ENCODE measurements at places on chromosomes 11 and 22.

- no peak for DNase-seq
Measured at GRCh38 chr11:37394236-37394870, 796.3 kb upstream of the RAG2 start.

GRCh38 chr22:47563406-47564157, 801.1 kb downstream of the TBC1D22A start:
- no peak for DNase-seq

- no peak for DNase-seq
Measured at GRCh38 chr22:44516841-44517240, 18.8 kb upstream of the RTL6 start.

- no peak for DNase-seq
Measured at GRCh38 chr11:1350086-1350725, 39.5 kb upstream of the BRSK2 start.

DNA sequence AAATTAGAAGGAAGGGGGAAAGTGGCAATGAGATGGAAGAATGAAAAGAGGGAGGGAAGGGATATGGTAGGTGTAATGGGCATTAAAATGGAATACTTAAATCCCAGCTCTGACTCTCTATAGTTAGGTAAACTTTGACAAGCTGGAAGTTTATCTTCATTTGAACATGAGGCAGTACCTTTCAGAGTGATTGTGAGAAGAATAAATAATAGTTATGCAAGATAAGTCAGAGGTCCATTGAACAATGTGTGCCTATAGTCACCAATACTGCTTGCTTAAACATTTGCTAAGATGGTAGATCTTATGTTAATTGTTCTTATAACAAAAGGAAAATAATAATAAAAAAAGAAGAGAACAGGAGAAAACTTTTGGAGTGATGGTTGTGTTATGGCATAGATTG, 545.8 kb upstream of the CCDC90B start:
- DNase-seq = no peak

DNA sequence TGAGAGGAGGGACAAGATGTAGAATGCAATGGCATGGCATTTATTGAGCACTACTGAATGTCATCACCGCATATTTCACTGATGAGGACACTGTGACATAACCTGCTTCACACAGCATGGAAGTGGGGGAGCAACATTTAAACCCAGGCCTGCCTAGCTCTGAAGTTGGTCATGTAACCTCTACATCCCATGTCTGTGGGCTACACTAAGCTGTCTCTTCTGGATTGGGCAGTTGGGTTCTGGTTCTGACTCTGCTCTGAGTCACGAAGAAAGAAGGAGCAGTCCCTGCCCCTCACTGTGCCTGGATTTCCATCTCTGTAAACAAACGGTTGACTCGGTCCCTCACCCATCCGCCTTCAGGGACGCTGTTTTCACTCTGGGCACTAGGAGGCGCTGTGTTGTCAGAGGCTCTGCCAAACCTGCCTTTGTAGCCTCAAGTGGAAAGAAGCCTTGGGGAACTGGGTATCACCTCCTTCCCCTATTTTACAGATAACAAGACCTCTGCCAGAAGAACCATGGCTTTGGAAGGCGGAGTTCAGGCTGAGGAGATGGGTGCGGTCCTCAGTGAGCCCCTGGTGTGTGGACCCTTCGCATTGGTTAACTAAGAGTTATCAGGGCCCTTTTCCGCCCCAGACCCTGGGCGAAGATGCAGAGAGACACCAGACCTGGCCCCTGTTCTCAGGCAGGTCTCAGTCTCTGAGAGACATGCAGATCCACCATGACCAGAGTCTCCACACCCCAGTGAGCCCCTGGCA, 12.7 kb upstream of the ARHGEF17 start:
- DNase-seq = peak; percentile 92

DNA sequence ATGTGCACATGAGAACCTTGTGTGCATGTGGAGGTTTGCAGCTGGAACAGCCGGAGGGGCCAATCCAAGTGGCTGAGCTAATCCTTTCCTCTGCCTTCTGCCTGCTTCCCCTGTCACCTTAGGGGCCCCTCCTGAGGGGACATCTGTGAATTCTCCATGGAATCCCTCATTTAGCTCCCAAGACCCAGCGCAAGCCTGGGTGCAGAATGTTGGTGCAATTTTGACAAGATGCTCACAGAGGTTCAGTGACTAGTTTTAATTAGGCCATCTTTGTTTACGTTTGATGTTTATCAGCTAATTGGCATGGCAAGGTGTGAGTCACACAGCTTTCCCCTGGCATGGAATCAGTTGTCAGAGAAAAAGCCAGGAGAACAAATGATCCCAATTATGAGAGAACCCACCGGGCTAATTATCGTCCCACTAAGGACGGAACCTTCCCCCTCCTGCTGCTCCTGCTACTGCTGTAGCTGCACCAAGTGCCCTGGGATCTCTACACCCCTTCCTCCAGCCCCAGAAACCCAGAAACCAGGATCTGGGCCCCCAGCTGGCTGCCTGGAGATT, 63.6 kb upstream of the PAX6 start:
- no peak for DNase-seq

DNA sequence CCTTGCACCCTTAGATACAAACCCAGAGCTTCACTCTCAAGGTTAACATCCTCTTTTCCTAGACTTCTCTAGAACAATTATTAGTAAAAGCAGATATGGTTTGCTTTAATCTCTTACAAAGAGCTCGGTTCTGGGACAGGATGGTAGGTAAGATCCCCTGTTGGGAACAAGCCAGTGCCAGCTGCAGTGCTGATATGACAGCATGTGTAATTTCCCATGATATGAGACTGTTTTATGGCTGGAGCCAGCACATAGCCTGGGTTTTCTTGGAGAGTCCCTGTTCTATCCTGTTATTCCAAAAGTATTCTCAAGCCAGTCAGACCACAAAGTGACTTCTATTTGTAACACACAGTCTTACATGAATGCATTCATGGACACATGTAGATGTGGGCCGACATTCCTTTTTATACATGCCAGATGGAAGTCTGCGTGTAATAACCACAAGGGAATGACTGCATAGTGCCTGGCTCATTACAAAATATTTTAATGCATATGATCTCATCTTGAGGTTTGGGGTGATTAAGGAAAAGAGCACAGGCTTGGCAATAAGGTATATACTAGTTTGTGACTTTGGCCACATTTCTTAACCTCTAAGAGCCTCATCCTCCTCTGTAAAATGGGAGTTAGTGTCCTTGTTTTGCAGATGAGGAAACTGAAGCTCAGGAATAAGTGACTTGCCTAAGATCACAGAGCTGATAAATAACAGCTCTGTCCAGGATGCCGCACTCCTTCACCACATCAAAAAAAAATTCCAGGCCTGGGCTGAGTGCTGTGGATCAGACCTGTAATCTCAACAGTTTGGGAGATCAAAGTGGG, 21.8 kb downstream of the CLMP start:
- peak; percentile 98 for DNase-seq

- DNase-seq = no peak
Measured at GRCh38 chr11:133844217-133844616, 1.1 kb downstream of the SPATA19 start.

DNA sequence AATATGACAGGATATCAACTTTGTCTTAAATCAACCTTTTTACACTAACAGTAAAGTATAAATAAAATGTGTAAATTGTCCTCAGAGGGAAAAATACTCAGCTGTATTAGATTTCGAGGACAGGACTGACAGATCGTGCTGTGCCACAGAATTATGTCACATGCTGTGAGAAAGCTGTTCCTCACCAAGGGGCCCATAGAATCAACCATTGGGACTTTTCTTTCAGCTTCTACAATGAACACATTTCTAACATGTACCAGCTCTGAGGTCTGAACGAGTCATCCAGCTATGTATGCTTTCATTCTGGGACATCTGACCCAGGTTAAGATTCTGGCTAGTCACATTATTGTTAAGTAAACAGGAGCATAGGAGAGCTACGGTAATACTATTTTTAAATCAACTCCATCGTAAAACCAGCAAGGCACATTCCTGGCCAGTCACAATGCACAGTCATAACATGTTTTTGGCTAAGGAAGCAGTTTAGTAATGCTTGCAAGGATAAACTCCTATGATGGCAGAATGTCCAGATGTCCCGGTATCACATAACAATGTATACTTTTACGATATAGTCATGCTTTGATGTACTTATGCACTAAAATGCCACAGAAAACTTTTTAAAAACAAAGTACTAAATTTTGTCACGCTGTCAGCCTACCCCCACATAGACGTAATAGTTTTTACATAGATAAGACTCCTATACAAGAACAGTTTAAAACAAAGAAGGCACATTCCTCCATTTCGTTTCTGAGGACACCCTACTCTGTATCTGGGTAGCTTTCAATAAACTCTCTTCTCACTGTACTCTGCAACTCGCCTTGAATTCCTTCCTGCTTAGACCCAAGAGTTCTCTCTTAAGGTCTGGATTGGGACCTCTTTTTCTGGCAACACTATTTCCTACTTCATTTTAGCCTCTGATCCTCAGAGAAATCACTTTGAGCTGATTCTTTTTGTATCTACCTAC, 27.4 kb downstream of the ZNF214 start:
- DNase-seq = peak; percentile 84

GRCh38 chr11:111911563-111912401, at the start of gene CRYAB:
CRYAB (minus strand) TSS chr11:111911770; CDS start chr11:111911724, 46 bp downstream.
- DNase-seq = peak; percentile 100

- no peak for DNase-seq
Measured at GRCh38 chr11:116510166-116510565, 262.6 kb downstream of the BUD13 start.

GRCh38 chr11:112656772-112657428, 304.3 kb upstream of the NCAM1 start:
- DNase-seq = peak; percentile 94

- DNase-seq = no peak
Measured at GRCh38 chr11:100675115-100675650, 11.9 kb upstream of the ARHGAP42 start.

DNA sequence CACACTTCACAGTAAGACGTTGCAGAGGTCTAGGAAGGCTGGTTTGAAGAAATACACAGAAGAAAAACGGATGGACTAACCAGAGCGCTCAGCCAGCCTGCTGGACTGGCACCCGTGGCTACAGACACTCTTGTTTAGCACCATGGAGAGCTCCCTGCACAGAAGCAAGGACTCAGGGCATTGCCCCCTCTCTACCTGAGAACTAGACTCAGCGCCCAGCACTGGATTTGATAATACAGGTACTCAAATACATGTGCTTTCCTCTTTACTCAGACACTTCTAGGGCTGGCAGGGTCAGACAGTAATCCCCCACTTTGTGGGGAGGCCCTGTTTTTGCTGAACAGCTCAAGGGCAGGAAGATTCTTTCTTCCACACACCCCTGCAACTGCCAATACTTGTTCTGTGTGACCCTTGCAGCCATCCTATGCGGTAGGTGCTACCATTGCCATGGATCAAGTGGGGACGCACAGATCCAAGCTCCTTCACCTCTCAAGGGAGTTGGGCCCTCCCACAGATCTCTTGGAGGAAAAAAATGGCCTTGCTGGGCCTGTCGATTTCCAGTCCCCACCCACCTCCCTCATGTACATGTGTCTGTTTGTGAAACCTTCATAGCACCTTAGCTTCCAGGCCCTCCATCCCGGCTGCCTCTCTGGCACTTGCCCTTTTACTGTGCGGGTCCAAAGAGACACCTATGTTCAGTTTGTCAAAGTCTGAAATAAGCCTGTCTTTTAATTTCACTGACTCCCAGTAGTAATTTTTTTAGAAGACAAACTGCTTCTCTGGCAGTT, 5.1 kb upstream of the P2RX6 start:
- peak; percentile 56 for DNase-seq

GRCh38 chr11:79232346-79232745, 208.5 kb downstream of the TENM4 start:
- no peak for DNase-seq

DNA sequence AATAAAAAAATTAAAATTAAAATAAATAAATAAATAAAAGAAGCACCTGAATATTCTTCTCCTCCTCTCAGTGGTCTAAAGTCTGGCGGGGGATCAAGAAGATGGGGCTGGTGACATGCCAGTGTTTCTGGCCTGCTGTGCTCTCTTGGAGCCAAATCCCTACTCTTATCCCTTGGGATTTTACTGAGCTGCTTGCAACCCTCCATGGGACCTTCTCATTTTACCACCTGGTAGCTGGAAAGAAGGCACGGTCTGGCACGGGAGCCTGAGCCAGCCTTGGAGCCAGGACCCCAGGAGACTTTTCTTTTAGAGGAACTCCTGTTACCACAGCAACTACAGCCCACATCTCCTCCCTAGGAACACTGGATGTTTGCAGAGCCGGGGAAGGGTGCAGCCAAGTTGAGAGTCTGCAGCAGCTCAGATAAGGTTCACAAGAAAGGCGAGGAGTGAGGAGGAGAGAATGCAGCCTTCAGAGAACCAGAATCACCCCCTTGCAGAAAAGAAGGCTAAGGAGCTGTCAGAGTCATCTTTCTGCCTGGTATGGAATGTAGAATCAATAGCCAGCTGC, 21.4 kb downstream of the CD6 start:
- DNase-seq = no peak

GRCh38 chr11:87432022-87432421, 394.3 kb downstream of the TMEM135 start:
- peak; percentile 19 for DNase-seq

DNA sequence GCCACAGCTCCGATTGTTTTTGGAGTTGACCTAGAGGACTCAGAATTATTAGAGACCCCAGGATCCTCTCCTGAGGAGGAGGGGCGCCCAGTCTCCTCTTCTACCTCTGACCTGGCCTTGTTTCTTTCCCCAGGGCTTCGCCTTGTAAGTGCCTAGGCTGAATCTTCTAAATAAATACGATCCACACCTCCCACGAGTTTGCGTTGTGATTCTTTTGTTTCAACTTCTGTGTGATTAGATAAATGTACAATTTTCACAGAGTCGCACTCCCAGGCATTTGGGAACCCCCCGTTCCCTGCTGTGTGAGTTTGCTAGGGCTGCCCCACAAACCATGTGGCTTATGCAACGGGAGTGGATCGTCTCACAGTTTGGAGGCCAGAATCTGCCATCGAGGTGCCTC, 1.2 kb downstream of the KRTAP5-8 start:
- DNase-seq = no peak

GRCh38 chr11:66317723-66318599, 1.1 kb upstream of the CD248 start:
- DNase-seq = peak; percentile 78

DNA sequence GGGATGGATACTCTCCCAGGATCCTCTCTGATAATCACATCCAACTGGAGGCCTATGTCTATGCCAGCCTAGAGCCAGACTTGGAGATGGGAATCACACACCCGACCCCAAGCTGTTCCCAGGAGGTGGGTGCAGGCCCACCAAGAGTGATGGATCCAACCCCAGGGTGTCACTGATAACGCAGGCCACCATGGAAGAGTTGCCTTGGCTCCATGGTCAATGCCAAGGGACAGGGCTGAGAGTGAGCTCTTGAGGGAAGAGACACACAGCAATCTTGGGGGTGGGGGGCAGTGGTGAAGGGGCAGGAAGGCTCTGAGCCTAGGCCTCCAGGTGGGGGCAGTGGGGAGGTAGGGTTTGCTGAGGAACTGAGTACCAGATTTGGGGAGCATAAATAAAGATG, 16.9 kb downstream of the TUB start:
- no peak for DNase-seq

GRCh38 chr22:42937164-42937843, 77.6 kb downstream of the PACSIN2 start:
- DNase-seq = peak; percentile 87

All from fibroblast of skin of back (primary cell).